ENCODE measurements at places on chromosomes 2 and 18. TPM values are rescaled to one million over a fixed set of nuclear protein-coding genes. Genes with fewer than 3 reads are reported as not detected.

GRCh38 chr18:50734886-50735285, 84.9 kb downstream of the MRO start:
- no peak overlapping the region for H3K27ac ChIP-seq
- no peaks in the 10 kb centered on the region for H3K4me1 ChIP-seq
- no peaks in the 10 kb centered on the region for H3K27me3 ChIP-seq
- no peaks in the 10 kb centered on the region for H3K36me3 ChIP-seq
- DNase-seq: no peak
- no peak overlapping the region for H3K4me3 ChIP-seq

- no peak for DNase-seq
- H3K4me3 ChIP-seq: no peak overlapping the region
- H3K36me3 ChIP-seq: peaks cover 22% of the 10 kb centered on the region
Observed at GRCh38 chr2:161998857-161999256, 75.2 kb downstream of the DPP4 start.

DNA sequence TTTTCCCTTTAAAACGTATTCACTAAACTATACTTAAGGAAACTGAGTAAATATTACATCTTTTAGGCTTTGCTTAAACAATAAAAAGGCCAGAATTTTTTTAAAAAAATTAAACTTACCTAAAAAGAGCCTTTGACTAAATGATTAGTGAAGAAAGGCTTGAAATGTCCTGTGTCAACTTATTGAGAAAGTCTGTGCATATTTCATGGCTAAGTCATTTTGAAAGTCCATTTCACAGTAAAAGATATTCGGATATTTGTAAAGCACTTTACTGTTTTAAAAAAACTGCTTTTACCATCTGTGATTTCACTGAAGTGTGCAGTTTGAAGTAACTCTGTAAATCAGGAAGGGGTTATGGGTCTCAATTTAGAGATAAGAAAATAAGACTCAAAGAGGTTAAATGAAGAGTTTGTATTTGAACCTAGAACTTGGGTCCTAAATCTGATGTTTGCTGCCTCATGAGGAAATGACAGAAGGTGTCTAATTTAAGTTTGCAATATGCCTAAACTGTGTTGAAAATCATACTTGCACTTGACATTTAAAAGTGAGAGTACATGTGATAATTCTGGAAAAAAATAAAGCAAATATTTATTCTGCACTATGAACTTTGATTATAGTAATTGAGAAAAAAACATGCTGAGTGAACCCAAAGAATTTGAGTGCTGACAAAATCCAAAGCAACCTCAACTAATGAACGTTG, 50.5 kb downstream of the RAB27B start:
- no peaks in the 10 kb centered on the region for H3K36me3 ChIP-seq
- no peak overlapping the region for H3K4me3 ChIP-seq
- no peaks in the 10 kb centered on the region for H3K4me1 ChIP-seq
- no peaks in the 10 kb centered on the region for H3K27me3 ChIP-seq
- no peak for DNase-seq

- peak; percentile 70 for DNase-seq
- no peak overlapping the region for H3K27ac ChIP-seq
- no peaks in the 10 kb centered on the region for H3K36me3 ChIP-seq
- peaks cover 14% of the 10 kb centered on the region for H3K27me3 ChIP-seq
Observed at GRCh38 chr2:172972005-172972619, 103.5 kb upstream of the MAP3K20 start.

DNA sequence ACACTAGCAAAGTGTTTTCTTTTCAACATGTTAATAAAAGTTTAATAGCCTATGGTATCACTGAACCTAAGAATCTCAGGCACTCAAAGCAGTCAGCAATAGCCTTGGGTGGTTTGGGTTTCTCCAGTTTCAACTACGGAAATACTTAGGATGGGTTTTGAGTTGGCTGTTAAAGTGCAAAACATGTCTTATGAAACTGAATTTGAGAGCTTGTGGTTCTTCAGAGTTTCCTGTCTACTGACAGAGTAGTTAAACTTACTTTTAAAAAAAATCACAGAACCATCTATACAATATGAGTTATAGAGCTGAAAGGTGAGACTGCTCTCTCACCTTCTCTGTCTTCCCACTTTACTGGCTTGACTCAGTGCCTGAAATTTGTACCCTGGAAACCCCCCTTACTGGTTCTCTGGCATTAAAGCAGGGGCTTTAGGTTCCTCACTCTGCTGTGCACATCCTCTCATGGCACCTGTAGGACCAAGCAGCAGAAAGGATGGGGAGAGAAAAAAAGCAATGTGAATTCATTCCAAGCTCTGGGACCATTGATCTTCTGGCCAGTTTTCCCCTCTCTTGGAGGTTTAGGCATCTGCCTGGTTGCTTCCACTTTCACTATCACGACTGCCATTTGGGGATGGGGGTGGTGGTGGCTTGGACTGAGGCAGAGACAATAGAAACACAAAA, 18.1 kb downstream of the CCDC141 start:
- peak overlapping the region; percentile 87 for H3K27ac ChIP-seq
- H3K36me3 ChIP-seq: peaks cover 19% of the 10 kb centered on the region
- H3K4me3 ChIP-seq: peak overlapping the region; percentile 61
- peaks cover 32% of the 10 kb centered on the region for H3K4me1 ChIP-seq

- H3K4me1 ChIP-seq: no peaks in the 10 kb centered on the region
- peaks cover 22% of the 10 kb centered on the region for H3K27me3 ChIP-seq
- H3K36me3 ChIP-seq: no peaks in the 10 kb centered on the region
- no peak overlapping the region for H3K27ac ChIP-seq
- DNase-seq: no peak
Observed at GRCh38 chr2:172742931-172743540, 7.4 kb downstream of the RAPGEF4 start.

GRCh38 chr18:7516266-7517117, 50.6 kb upstream of the PTPRM start:
- H3K4me3 ChIP-seq: no peak overlapping the region
- H3K27me3 ChIP-seq: peaks cover 2% of the 10 kb centered on the region
- DNase-seq: no peak
- H3K4me1 ChIP-seq: no peaks in the 10 kb centered on the region
- H3K36me3 ChIP-seq: no peaks in the 10 kb centered on the region

DNA sequence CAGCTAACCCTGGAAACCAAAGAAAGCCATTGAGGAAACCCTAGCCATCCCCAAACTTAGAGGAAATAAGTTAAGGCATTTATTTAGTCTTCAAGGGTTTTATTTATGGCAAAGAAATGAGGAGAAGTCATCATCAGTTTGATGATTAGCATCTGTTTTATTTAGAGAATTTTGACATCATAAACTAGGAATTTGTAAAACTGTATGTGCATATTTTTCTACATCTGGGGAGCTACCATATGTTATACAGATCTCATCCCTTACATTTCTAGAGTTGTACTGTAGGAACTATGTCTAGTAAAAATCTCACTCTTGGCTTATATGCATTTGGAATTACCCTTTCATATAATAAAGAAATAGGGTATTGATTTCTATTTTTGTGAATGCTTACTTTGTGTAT, 48.7 kb downstream of the FMNL2 start:
- no peak overlapping the region for H3K4me3 ChIP-seq
- no peaks in the 10 kb centered on the region for H3K36me3 ChIP-seq
- H3K4me1 ChIP-seq: no peaks in the 10 kb centered on the region
- H3K27me3 ChIP-seq: peaks cover 5% of the 10 kb centered on the region

DNA sequence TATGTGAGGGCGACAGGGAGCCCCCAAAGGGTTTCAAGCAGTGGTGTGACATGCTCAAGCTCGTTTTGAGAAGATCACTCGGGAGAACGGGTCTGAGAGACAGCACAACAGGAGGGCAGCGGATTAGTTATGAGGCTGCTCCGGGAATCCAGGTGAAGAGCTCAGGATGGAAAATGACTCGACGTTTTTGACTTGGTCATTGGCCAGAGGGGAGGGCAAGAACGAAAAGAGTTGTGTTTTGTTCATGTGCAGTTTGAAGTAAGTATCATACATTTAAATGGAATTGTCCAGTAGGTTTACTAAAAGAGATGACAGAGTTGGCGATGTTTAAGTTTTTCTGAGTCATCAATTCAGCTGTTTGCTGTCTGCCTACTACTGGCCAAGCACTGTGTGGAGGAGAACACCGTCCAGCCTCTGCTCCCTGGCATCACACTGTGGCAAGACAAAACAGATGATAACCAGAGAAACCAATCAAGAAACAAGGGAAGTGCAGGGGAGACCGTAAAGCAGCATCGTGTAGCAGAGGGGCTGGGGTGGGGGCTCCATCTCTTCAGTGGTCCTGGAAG, 25.3 kb upstream of the ANXA4 start:
- no peaks in the 10 kb centered on the region for H3K36me3 ChIP-seq
- DNase-seq: no peak
- H3K4me1 ChIP-seq: peaks cover 7% of the 10 kb centered on the region
- H3K27me3 ChIP-seq: no peaks in the 10 kb centered on the region
- no peak overlapping the region for H3K27ac ChIP-seq

DNA sequence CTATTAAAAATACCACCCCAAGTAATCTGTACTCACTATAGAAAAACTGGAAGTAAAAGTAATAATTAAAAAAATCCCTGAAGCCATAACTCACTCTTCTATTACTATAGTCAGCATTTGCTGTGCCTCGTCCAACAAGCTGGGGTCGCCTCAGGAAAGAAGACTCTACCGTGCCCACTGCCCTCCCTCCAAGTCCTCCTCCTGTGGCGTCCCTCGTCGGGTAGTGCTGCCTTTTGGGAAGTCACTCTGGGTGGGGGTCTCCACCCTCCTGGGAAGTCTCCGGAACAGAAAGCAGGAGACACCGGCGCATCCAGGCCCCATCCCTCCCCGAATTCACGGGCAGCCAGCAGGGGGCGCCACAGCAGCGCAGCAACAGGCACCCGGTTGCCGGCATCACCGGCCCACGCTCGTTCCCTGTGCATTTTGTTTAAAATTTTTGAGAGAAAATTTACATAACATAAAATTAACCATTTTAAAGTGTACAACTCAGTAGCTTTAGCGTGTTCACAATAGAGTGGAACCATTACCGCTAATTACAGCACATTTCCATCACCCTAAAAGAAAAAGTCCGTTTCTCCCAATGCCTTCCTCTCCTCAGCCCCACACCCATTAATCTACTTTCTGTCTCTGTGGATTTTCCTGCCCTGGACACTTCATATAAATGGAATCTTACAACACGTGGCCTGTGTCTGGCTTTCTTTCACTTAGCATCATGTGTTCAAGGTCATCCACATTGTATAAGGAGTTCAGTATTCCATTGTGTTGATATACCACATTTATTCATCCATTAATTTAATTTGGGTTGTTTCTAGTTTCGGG, 62.2 kb downstream of the ADNP2 start:
- H3K4me1 ChIP-seq: peaks cover 6% of the 10 kb centered on the region
- peaks cover 45% of the 10 kb centered on the region for H3K27me3 ChIP-seq
- H3K27ac ChIP-seq: no peak overlapping the region

- H3K27me3 ChIP-seq: peaks cover 2% of the 10 kb centered on the region
- DNase-seq: no peak
- no peak overlapping the region for H3K4me3 ChIP-seq
- no peaks in the 10 kb centered on the region for H3K4me1 ChIP-seq
- H3K36me3 ChIP-seq: no peaks in the 10 kb centered on the region
Observed at GRCh38 chr2:67516899-67517530, 119.9 kb downstream of the ETAA1 start.

GRCh38 chr18:67134911-67135310, 381.6 kb downstream of the DSEL start:
- no peak for DNase-seq
- no peaks in the 10 kb centered on the region for H3K36me3 ChIP-seq
- no peak overlapping the region for H3K27ac ChIP-seq
- H3K27me3 ChIP-seq: peaks cover 2% of the 10 kb centered on the region
- H3K4me3 ChIP-seq: no peak overlapping the region
- no peaks in the 10 kb centered on the region for H3K4me1 ChIP-seq

- peak; percentile 73 for DNase-seq
- peaks cover 30% of the 10 kb centered on the region for H3K4me1 ChIP-seq
- no peak overlapping the region for H3K4me3 ChIP-seq
- H3K36me3 ChIP-seq: no peaks in the 10 kb centered on the region
Observed at GRCh38 chr2:172288603-172289002, 138.8 kb upstream of the ITGA6 start.

DNA sequence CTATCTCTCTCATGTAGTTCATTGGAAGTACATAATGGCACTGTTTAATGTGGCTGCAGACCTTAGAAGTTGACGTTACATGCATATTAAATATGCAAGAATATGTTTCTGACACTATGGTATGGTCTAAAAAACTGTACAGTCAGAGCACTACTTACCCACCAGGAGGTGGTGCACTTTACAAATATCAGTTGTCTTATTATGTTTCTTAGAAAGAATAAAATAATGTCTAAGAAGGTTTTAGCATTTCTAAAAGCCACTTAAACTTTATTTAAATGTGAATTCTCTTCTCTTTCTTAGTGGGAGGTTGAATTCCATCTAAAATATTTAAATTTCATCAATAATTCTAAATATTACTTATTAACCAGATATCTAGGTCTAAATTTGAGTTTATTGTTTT, 4.3 kb downstream of the TMEFF2 start:
- H3K36me3 ChIP-seq: no peaks in the 10 kb centered on the region
- no peak for DNase-seq
- H3K4me1 ChIP-seq: peaks cover 12% of the 10 kb centered on the region
- no peak overlapping the region for H3K4me3 ChIP-seq

DNA sequence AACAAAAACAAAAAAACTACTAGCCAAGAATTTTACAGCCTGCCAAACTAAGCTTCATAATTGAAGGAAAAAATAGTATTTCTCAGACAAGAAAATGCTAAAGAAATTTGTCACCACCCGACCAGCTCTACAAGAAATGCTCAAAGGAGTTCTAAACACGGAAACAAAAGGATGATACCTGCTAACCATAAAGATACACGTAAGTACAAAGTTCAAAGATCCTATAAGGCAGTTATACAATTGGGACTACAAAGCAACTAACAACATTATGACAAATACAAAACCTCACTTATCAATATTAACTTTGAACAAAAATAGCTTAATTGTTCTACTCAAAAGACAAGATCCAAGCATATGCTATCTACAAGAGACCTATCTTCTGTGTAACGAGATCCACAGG, 64.6 kb downstream of the TRAPPC8 start:
- no peaks in the 10 kb centered on the region for H3K27me3 ChIP-seq
- no peak overlapping the region for H3K4me3 ChIP-seq
- peaks cover 8% of the 10 kb centered on the region for H3K4me1 ChIP-seq
- peaks cover 55% of the 10 kb centered on the region for H3K36me3 ChIP-seq
- no peak overlapping the region for H3K27ac ChIP-seq

GRCh38 chr2:198116756-198117155, 312.4 kb downstream of the PLCL1 start:
- H3K4me1 ChIP-seq: peaks cover 8% of the 10 kb centered on the region
- H3K27me3 ChIP-seq: no peaks in the 10 kb centered on the region
- H3K27ac ChIP-seq: no peak overlapping the region
- no peak overlapping the region for H3K4me3 ChIP-seq
- H3K36me3 ChIP-seq: peaks cover 7% of the 10 kb centered on the region
- no peak for DNase-seq

GRCh38 chr2:27370816-27371620, 602 bp downstream of the SNX17 start:
- peak overlapping the region; percentile 83 for H3K4me3 ChIP-seq
- peaks cover 30% of the 10 kb centered on the region for H3K4me1 ChIP-seq
- H3K27ac ChIP-seq: peak overlapping the region; percentile 94
- H3K27me3 ChIP-seq: no peaks in the 10 kb centered on the region
- DNase-seq: peak; percentile 43
- H3K36me3 ChIP-seq: peaks cover 26% of the 10 kb centered on the region

The FAM237A gene
- total RNA-seq: not detected

The FARSB gene
- total RNA-seq: 46.8 TPM

The SKA1 gene
- total RNA-seq: 36.3 TPM

The ANKRD30BL gene
- total RNA-seq: not detected

The ANAPC1 gene
- total RNA-seq: 104 TPM

The TNFAIP6 gene
- not detected for total RNA-seq

The RAB1A gene
- 60.8 TPM for total RNA-seq

The HOXD11 gene
- total RNA-seq: not detected

The TSN gene
- total RNA-seq: 49.8 TPM

The TXNDC2 gene
- total RNA-seq: not detected

The FOXI3 gene
- not detected for total RNA-seq

The WNT6 gene
- not detected for total RNA-seq

The COL4A3 gene
- not detected for total RNA-seq
